NCI-H187 (cell line): ENCODE measurements at places on chromosomes 3 and 15.

DNA sequence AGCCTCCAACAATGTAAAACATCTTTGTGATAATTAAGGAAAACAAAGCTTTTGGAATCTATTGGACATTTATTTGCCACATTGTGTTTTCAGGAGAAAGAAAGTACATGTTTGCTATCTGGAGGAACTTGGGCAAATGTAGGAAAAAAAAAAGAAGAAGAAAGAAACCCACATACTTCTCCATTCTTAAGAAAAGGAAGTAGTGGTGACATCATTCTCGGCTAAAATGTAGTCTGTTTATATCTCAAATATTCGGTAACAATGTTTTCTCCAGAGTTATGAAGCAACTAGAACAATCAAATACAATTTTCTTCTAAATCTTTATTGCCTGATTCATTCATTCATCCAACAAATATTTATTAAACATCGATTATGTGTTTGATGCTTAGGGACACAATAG lies 2.3 kb upstream of the TGFBR2 start:
- DNase-seq = no peak

DNA sequence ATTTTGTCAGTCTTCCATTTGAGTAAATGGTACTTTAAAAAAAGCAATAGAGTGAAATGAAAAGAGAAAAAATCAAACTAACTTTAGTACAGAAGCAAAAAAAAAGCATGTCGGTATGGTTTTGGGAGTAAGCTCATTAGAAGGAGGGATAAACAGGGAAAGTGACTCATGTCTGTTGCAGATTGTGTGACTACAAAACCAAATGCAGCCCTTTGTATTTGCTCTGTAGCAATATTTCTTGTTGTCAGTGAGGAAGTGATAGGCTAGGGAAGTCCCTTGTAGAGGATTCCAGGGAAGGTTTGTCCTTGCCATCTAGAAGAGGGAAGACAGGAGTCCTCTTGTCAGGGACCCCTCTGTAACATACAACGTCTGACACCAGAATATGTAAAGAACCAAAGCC lies 150.5 kb upstream of the POU1F1 start:
- no peak for DNase-seq

- DNase-seq = peak; percentile 11
These were observed 27.9 kb downstream of the RFX7 start for GRCh38 chr15:56215769-56216168.

DNA sequence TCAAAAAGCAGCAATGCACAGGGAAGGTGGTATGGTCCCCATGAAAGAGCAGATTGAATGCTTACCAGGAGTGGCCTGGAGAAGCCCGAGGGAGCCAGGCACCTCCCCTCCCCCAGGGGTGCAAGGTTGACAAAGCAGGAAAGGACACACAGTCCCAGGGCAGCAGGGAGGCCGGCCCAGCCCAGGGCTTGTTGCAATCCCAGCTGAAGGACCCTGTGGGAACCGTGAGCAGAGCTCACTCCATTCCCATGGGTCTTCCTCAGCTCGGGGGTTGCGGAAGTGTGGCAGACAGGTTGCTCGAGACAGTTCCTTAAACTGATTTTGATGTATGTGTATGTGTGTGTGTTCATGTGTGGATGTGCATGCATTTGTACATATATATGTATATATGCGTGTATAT lies 15.8 kb downstream of the UROC1 start:
- DNase-seq = no peak
